ENCODE measurements at places on chromosomes 5 and 9.

- no peak for DNase-seq
Measured at GRCh38 chr9:93577078-93577974, 942 bp downstream of the PHF2 start.

GRCh38 chr9:71858812-71859211, 52.2 kb downstream of the ABHD17B start:
- DNase-seq: no peak

GRCh38 chr9:2341126-2341525, 280.5 kb upstream of the VLDLR start:
- no peak for DNase-seq

GRCh38 chr5:157165261-157165660, 803 bp downstream of the GARIN3 start:
- DNase-seq: no peak

- DNase-seq: peak; percentile 11
Measured at GRCh38 chr9:122402403-122402871, 31.6 kb downstream of the PTGS1 start.

DNA sequence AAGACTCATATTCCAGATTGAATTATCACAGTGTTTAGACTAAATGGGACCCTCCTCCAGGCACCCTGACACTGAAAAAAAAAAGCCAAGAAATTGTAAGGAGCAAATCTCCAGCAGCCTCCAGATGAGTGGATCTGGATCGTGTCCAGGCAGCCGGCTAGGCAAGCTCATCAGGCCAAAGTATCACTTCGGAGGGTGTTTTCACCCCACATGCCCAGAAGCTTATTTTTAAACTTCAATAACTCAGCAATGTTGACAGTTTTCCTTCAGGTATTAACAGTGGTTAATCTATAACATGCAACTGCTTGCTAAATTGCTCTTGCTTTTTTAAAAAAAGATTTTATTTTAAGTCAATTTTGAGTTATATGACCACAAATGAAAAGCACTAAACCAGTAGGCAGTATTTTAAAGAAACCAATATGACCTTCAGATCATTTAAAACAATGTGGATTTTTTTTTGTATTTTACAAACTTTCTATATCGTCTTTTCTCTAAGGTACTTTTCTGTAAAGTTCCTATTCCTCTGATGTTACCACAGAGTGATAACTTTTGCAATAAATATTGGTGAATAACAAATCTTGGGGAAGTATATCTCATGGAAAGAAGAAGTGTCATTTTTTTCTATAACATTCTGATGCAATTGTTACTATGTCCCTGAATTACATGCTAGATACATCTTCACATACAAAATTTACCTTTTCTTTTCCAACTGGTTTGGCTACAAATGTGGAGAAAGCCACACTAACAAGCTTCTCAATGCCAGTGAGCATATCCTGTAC, 30.7 kb downstream of the ACOT12 start:
- no peak for DNase-seq

DNA sequence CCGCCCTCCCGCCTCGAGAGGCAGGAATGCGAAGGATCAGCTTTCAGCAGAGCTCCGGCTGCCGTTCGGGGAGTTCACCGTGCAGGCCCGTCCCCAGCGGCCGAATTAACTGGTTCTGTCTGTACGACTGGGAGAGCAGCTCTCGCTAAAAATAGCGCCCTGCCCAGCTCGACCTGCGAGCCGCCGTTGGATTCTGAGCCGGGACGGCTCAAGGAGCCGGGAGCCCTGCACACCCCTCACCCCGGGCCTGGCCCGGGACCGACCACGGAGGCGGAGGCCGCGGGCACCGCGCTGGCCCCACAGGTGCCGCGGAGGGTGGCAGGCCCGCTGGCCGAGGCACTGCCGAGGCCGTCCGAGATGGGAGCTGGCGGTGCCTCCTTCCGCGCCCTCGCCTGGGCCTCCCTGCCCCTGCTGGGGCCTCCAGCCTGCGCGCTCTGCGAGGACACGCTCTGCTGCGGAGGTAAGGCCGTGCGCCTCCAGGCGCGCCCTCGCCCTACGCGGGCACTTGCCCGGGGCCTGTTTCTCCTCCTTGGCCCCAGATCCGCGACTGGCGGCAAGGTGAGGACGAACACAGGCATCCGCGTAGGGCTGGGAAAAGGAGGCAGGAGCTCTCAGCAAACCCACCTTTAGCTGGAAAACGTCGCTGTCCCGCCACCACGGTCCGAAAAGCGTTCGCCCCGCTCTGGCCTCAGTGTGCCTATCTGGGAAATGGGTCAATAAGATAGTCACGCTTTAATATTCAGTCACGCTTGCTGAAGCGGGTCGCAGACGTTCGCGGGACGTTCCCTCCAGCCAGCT, 53.1 kb upstream of the DAB2IP start:
- no peak for DNase-seq

All from stimulated activated CD8-positive, alpha-beta memory T cell treated with anti-CD3 and anti-CD28 coated beads, Interleukin-2, amount 100 ng/mL, for 48 hours (primary cell).